Stimulated activated CD4-positive, alpha-beta T cell treated with anti-CD3 and anti-CD28 coated beads, Interleukin-12 subunit alpha, Interleukin-12 subunit beta, amount 100 ng/mL, for 24 hours (primary cell): ENCODE measurements at places on chromosomes 5 and 9.

GRCh38 chr9:96386157-96386556 lies 2.6 kb upstream of the SLC35D2 start:
- no peak for DNase-seq

DNA sequence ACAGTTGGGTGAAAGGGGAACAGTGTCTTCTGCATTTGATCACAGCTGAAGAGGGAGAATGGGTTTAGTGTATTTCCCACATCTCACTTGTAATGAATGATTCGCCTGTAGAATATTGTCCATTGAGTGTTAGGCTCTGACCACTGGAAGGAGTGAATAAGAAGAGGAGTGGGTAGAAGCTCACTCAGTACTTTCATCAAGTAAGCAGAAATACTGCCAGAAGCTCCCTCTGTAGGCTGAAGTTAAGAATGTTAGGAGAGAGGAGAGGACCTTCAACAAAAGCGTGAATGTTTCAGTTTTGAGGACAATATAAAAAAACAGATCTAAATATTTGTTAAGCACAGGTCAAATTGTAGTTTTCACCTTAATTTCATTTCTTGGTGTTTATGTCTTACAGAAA lies 27.5 kb downstream of the FSD1L start:
- DNase-seq: no peak

DNA sequence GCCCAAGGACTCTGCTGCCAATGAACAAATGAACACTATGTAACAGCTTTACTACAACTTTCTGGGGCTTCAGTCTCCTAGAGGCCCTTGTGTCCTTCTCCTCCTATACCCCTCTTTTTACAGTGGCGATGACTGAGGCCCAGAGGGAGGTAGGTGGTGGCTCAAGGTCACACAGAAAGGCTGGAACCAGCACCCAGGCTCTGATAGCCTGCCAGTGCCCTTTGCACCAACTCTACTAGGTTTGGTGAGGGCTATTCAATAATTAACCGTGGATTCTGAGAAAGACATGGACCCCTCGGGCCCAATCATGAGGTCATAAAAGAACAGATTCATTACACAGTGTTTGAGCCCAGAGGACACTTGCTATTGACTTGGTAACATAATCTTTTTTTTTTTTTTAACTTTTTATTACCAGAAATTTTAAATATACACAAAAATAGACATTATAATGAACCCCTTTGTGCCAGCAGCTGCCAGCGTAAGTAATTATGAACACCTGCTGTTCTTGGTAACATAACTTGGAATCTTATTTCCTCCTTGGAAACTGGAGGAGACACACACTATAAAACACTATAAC lies 6.1 kb upstream of the ALDH1B1 start:
- DNase-seq: no peak

DNA sequence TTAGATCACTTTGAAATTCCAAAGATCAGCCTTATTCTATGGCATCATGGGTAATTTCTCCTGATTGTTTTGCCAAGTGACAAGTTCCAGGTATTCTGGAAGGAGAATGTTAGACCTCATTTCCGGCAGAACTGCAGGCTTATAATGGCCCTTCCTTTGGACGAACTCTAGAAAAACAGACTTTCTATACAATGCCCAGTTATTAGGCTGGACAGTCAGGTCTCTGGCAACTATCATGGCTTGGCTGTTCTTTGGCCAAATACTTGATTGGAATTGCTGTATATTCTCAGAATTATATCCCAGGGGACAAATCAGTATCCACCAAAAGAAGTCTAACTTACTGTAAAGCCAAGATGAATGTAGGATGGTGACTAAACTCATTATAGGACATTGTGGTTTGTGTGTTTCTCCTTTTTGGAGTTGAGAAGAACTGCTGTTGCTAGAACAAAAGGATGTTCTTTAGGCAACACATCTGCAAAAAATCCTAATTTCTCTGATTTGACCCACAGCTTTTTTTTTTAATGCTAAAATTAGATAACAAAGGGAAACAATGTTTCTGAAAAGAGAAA lies 69.0 kb downstream of the ADAMTSL1 start:
- no peak for DNase-seq

- no peak for DNase-seq
Observed at GRCh38 chr5:32589942-32590869, 4.8 kb downstream of the SUB1 start.

DNA sequence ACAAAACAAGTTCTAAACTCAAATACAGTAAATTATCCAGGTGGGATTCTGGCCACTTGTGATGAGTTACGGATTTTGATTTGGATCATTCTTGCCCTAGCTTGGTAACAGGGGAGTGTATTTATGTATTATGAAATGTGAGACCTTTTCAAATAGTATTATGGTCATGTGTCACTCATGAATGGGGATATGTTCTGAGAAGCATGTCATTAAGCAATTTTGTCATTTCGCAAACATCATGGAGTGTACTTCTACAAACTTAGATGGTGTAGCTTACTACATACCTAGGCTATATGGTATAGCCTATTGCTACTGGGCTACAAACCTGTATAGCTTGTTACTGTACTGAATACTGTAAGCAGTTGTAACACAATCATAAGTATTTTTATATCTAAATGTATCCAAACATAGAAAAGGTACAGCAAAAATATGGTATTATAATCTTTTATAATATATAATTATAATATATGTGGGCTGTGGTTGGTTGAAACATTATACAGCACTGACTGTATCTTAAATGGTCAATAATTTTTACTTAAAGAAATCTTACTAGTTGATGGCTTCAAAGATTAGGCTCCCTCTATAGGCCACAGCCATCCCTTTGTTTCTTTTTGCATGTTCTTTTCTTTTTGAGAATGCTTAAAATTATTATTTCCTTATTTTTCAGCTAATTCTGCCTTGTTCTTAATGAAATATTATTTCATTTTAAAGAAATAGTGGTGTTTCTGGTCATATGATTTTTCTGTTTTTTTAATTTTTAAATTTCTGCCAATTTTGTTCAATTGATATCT lies 128.4 kb downstream of the MAST4 start:
- no peak for DNase-seq

- no peak for DNase-seq
Observed at GRCh38 chr5:177018341-177018740, 4.2 kb upstream of the ZNF346 start.

DNA sequence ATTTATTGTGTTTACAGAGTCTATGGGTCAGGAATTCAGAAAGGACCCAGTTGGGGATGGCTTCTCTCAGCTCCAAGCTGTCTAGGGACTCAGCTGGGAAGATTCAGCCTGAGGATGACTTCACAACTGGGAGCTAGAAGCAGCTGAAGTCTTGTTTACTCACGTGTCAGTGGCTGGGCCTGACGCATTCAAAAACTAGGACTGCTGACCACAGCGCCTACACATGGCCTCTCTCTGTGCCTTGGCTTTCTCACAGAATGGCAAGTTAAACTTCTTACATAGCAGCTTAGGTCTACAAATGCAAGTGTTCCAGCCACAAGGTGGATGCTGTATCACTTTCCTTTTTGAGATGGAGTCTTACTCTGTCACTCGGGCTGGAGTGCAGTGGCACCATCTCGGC lies 16.3 kb upstream of the PPP2CA start:
- no peak for DNase-seq

DNA sequence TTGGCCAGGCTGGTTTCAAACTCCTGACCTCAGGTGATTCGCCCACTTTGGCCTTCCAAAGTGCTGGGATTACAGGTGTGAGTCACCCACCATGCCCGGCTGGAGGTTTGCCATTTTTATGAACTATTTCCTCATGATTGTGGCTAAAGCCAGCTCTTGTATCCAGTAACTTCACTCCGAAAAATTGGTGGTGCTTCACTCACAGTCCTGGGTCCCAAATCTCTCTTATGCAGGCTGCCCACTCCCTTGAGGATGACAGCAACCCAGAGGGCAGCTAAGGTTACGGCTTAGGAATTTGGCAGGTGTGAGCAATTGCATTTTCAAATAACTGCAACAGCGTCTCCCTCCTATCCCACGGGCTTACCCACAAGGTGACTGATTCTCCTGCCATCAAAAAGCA lies 23.4 kb upstream of the FUBP3 start:
- DNase-seq: no peak

DNA sequence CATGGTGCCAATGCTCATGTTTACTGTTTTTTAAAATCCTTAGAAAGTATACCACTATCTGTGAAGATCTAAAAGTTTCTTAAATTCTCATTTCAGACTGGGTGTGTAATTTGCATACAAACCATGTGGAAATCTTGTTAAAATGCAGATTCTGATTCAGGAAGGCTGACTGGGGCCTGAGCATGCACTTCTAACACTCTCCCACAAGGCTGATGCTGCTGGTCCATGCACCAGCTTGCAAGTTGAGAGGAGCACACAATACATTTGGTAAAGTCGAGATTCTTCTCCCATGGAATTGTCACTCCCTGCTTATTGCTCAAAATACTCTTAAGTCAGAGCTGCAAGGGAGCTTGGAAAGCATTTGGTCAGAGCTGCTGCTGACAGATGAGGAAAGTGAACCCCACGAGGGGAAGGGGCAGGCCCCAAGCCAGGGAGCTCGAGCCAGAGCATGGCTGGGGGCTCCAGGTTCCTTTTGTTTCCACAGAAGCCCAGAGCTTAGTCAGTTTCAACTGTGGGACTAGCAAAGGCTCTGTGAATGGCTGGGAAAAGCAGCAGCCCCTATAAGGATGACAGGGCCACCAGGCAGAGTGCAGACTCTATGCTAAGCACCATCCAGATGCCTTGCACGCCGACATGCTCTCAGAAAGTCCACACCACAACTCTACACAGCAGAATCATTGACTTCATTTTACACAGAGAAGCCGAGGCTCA lies 93.5 kb upstream of the HAND1 start:
- DNase-seq: no peak

- no peak for DNase-seq
Observed at GRCh38 chr5:104754311-104754995, 1191.9 kb upstream of the NUDT12 start.

GRCh38 chr5:81045389-81045807 lies 85.2 kb downstream of the RASGRF2 start:
- DNase-seq: no peak

GRCh38 chr5:14932902-14933469 lies 61.4 kb upstream of the ANKH start:
- no peak for DNase-seq

DNA sequence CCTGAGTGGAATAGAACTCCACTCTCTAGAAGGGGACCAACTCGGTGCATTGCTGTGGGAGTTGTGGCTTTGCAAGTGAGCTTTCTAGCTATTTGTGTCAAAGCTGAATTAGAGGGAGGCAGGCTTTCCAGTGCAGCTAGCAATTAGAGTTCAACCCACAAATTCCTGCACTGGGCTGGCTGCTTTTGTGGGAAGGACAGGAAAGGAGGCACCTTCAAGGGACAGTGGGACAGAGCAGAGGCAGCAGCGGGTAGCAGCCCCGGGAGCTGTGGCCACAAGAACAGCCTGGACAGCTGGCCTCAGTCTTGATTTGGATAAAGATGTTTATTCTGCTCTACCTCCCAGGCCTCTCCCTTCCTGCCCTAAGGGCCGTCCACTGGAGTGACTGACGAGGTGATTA lies 83.7 kb upstream of the SLIT3 start:
- DNase-seq: no peak

DNA sequence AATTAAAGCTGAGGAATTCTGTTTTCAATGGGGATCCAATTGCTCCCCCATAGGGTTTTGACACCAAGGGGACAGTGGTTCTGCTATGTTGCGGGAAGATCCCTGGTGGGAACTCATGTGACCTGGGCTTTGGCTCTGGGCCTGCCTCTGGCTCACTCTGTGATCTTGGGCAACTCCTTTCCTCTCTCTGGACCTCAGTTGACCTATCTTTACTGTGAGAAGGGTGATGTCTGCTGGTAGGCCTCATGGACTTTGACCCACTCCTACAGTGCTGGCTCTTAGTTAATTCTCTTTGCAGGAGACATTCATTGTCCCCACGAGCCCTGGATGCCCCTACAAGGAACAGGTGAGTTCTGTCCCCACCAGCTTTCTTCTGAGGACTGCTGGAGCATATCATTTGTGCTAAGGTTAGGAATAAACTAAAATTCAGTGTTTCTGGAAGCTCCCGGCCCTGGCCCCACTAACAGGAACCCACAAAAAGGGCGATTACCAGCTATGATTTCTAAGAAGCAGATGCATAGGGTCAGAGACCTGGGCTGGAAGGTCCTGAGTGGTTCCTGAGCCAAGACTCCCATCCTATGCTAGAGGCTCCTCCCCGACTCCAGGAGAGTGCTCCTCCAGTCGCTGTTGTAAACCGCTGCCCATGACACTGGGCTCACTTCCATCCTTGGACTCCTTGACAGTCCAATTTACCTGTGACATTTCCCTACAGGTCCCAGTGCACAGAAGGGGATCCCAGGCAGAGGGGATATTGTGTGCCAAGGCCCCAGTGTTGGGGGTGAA lies 218.3 kb downstream of the PAX5 start:
- no peak for DNase-seq
